ENCODE measurements at places on chromosomes 4 and X.

- DNase-seq: no peak
Observed at GRCh38 chrX:18890724-18891547, 93.0 kb downstream of the PHKA2 start.

DNA sequence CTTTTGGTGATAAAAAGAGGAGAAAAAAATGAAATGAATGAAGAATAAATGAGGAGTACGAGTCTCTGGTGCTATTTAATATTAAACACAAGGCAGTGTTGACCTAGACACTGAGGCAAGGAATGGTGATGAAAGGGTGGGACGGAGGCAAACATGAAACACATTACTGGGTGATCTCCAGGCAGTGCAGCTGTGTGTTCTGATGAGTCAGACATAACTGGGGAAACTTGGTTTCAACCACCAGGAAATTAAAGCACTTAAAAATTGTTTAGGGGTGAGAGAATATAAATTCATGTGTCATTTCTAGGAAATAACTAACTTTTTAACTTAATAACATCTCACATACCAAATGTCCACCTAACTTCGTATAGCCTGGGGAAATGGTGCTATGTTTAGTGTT, 19.7 kb upstream of the CXCL6 start:
- DNase-seq: peak; percentile 85

DNA sequence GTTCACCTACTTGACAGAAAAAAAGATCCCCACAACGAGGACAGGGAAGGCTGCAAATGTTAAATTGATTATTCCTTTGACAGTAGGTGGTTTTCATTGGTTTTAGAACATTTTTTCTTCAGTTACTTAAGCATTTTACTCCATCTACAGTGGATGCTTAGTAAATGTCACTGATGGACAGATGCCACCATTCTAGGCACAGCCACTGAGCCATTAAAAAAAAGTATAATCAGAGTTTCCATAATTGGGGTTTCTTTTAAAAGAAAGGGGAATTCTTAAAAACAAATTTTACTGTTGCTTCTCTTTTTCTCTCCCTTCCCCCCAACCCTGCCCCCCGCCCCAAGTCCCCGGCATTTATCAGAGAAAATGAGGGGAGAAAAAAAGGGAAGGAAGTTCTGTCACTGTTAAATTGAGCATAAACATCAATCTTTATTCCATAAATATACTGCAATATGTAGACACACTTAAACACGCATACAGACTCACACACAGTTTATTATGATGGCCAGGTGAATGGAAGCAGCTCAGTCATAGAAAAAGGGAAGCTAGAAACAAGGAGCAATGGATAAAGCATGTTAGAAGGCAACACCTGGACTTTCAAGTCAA, 79.7 kb upstream of the PRPS2 start:
- no peak for DNase-seq

- peak; percentile 91 for DNase-seq
Observed at GRCh38 chr4:38132107-38132673, 172.0 kb downstream of the PTTG2 start.

DNA sequence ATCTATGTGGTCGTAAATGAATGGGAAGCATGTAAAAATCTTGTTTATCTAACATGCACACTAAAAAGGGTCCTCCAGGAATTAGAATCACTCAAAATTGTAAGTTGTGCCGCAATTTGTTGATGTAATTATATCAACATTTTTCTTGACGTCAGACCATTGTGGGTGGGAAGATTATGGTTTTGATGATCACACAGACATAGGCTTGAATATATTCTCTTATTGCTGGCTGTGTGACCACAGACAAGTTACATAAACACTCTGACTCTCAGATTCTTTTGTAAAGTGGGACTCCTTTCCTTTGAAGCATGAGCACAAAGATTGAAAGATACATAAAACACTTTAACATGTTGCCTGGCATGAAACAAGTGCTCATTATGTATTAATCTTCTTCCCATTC, 51.5 kb downstream of the IL1RAPL1 start:
- DNase-seq: no peak

DNA sequence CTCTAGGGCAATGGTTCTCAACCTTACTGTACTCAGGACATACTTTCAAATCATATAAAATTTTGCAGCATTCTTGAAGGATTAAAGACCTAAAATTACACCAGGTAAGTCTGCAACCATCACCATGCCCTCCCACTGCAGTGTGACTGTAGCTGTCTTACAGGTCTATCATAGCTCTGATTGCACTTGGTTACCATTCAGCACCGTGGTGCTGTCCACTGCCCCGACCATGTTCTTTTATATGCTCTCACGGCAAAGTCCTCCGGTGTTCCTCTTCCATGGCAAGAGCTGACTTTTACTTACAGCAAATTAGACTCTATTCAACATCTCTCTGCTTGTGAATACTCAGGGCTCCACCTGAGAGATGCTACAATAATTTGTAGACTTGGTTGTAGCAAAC, 11.5 kb downstream of the CRMP1 start:
- no peak for DNase-seq

DNA sequence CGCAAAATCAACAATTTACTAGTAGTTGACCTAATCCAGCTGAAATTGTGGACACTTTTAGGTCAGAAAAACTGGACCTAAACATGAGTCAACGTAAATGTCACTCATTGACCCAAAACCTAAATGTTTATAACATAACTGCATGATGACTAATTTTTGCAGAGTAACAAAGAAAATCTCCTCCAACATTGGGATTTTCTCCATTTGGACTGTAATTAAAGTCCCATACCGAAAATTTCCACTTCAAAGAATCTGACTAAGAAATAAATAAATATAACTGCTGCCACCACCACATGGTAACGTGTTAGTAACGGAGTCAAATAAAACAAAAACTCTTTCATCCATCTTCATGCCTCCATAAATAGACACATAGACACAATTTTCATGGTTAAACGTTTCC, 1.9 kb downstream of the ADGRA3 start:
- DNase-seq: peak; percentile 19

DNA sequence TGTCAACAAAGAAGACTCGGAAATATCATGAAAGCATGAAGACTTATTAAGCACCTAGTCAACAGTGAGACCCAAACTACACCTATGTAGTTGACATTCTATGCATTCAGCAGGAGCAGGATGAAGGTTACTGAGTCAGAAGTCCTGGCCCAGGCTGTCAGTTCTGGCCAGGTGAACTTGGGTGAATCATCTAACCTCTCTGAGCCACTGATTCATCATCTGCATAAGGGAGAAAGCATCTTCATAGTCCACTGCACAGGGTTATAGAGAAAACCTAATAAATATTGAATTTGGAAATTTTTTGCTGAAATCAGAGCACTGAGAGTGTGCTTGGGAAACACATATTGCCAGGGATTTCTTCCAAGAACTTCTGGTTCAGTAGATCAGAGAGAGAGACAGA, 296.0 kb upstream of the SFRP2 start:
- no peak for DNase-seq

GRCh38 chrX:101931488-101932248, at the start of gene ZMAT1:
Gene ZMAT1, minus strand, starts transcription at chrX:101932027. Its CDS starts 19 bp downstream, at chrX:101932008.
- DNase-seq: peak; percentile 66

DNA sequence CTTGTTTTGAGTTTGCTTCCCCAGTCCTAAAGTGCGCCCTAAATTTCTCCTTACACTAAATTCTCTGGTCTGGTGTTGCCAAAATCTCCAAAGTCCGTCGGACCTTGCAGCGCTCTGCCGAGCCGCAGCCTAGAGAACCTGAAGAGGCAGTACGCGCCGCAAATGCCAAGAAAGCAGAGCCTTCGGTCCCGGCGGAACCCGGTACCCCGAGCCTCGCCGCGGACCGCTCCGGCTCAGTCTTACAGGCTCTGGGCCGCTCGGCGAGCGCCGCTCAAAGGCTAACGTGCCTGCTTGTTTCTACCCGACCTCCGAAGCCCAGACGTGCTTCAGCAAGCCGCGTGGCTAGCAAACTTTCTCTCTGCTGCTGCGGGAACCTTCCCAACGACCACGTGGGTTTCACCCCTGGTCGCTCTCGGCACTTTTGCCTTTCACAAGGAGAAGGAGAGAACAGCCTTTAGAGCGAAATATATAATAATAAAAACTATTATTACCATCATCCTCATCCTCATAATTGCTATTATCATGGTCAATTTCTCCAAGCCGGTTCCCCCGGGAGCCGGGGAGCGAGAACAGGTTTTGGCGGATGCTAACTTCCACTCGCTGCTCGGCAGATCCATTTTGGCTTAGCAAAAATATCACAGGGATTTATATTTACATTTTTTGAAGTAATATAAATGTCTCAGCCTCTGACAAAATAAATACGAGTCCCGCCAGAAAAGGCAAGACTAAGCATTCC, 2.2 kb upstream of the HTR2C start:
- no peak for DNase-seq

DNA sequence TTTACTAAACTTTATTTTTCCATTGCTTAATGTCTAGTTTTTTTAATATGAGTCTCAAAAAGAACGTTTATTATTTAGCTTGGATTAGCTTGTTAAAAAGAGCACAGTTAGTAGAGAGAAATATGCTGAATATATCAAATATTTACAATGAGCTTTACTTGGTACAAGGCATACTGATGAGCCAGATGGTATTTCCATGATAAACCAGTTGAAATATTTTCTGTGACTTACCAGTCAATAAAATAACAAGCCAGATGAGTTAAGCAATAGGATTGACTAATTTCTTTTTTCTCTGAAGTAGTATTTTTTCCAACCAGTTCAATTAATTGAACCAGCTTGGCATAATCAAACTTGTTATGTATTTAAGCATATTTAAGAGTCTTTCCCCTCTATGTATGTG, 134.1 kb downstream of the KLHL34 start:
- DNase-seq: no peak

DNA sequence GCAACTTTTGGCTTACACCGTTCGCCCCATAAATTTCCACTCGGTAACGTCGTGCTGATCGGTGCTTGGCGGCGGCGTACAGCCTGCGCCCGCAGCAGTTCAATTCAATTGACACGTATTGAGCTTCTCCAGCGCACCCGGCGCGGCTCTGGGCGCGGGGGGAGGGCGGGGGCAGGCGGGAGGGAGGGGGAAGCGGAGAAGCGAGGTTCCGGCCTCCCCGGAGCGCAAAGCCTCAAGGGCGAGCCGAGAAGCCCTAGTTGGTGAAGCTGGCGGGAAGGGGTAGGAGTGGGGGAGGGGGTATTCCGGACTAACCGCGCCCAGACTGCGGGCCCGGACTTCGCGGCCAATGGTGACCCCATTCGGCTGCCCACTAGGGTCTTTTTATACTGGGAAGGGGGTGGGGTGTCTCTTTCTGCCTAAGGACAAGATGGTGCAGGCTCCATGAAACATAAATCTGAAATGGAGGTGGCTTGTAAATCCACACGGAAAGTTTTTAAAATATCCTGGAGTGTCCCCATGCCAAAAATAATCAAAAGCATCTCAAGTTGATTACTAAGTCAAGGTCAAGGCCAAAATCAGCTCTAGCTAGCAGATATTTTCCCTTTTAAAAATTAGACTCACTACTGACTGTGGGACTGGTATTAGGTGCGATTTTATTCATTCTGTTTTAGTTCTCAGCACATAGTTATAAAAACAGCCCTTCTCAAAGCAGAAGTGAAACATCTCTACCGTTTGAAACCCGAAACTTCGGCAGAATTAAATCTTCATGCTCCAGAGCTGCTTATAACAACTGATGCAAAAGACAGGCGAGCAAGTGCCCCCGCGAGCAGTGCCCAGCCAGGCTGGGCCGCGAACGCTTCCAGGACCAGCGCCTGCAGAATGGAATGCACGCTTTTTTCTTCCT, 1.5 kb upstream of the BCOR start:
- no peak for DNase-seq

DNA sequence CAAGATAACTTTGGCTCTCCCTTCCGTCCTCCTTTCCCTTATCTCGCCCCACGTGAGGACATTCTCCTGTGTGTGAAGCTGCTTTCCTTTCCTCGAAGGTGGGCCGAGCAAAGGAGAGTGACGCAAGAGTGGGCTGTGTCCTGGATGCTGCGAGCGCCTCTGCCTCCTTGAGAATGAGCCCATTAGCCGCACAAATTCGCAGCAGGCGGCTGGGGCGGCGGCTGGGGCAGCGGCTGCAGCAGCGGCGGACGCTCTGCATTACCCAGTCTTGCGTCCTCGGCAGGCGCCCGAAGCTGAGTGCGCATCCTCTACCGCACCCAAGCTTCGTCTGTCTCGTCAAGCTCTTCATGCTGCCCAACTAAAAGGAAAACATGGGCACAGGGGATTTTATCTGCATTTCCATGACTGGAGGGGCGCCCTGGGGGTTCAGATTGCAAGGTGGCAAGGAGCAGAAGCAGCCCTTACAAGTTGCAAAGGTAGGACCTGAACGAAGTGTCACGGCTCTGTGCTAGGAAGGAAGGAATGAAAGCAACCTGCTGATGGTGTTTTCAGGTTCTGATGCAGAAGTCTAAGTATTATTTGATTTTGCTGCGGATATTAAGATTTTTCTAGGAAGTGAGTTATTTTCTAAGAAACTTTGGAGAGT, at the start of gene SYNPO2:
Gene SYNPO2 (plus strand): TSS at position 189 of the 646 bp plus-strand sequence. CDS start 183 bp downstream, at position 372.
- DNase-seq: peak; percentile 72

DNA sequence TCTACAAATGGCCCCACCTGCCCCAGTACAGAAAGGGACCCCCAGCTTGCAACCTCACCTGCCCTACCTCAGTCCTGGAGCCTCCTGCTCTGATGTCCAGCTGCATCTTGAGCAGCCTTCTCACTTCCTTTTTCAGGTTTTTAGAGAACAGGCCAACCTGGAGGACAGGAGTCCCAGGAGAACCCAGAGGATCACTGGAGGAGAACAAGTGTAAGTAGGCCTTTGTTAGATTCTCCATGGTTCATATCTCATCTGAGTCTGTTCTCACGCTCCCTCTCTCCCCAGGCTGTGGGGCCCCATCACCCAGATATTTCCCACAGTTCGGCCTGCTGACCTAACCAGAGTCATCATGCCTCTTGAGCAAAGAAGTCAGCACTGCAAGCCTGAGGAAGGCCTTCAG, 3.6 kb downstream of the MAGEA11 start:
- no peak for DNase-seq

DNA sequence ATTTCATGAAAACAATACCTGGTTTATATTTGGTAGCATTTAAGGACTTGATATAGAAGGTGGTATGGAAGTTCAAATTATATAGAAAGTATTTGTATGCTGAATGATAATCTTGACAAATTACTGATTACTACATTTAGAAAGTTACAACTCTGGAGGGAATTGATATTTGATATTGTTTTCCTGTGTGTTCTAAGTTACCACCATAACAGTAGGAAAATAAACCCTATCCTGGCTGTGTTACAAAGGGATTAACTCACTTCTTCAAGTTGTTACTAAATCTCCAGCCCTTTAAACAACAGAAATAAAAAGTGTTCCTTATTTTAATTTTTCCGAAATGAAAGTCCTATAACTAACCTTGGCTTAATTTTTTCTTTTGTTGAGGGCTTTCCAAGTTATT, 36.6 kb downstream of the FHL1 start:
- no peak for DNase-seq

- DNase-seq: no peak
Observed at GRCh38 chrX:46912603-46913491, 626 bp downstream of the JADE3 start.

Measured in fibroblast of skin of left quadriceps (primary cell).